ENCODE measurements at places on chromosomes 5 and 9.
A peak's percentile ranks its signal among the peaks of the same experiment; 100 is the strongest.

GRCh38 chr5:57855831-57856230, 373.2 kb upstream of the ACTBL2 start:
- no peak for DNase-seq

- no peak for DNase-seq
Observed at GRCh38 chr5:68682400-68683160, 411.2 kb upstream of the SLC30A5 start.

DNA sequence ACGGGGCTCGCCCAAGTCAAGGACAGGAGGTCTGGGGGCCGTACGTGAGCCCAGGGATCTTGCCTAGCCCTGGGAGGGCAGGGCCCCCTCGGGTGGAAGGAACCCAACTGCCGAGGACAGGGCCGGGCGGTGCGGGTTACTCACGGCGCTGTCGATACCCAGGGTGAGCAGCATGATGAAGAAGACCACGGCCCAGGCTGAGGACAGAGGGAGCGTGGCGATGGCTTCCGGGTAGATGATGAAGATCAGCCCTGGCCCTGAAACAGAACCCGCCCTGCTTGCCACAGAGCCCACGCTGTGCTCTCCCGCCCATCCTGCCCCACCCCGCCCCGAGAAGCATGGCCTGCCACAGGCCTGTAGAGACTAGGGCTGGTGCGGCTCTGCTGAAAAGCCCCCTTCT, 34.1 kb downstream of the SLC6A3 start:
- no peak for DNase-seq

- DNase-seq: no peak
Observed at GRCh38 chr5:90111364-90112032, 298.1 kb downstream of the CETN3 start.

DNA sequence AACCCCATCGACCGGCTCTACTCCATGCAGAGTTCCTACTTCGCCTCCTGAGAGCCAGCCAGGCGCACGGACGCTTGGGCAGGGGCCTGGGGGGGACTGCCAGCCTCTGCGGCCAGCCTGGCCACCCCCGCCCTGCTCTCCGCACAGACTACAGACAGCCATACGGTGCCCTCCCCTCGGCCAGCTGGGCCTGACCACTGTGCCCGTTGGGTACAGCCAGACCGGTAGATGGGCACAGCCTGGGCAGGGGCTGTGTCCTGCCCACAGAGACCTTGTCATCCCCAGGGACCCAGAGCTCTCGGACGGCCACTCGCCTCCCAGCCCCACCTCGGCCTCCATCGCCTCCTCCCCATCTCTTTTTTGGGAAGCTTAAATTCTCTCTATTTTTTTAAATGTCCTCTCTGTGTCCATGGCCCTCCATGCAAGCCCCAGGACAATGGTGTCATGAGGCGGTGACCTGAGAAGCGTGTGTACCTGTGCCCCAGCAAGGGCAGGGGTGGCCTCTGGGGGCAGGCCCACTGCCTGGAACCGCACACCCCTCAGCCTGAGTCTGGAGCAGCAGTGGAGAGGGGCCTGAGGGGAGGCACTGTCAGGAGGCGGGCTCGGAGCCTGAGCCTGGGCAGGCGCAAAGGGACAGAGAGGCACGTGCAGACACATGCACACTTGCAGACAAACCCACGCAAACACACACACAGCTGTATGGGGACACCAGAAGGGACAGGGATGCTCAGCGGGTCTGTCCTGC, 82.8 kb downstream of the LMX1B start:
- DNase-seq: no peak

GRCh38 chr5:177220576-177220975, 82.9 kb downstream of the RAB24 start:
- DNase-seq: no peak

- DNase-seq: no peak
Observed at GRCh38 chr5:14082523-14082922, 60.6 kb upstream of the TRIO start.

GRCh38 chr9:108377881-108378280, 477.9 kb downstream of the ACTL7B start:
- DNase-seq: no peak

- DNase-seq: peak; percentile 12
Observed at GRCh38 chr9:19408316-19408692, 505 bp upstream of the ACER2 start.

- no peak for DNase-seq
Observed at GRCh38 chr5:131252824-131253171, 11.1 kb upstream of the CDC42SE2 start.

DNA sequence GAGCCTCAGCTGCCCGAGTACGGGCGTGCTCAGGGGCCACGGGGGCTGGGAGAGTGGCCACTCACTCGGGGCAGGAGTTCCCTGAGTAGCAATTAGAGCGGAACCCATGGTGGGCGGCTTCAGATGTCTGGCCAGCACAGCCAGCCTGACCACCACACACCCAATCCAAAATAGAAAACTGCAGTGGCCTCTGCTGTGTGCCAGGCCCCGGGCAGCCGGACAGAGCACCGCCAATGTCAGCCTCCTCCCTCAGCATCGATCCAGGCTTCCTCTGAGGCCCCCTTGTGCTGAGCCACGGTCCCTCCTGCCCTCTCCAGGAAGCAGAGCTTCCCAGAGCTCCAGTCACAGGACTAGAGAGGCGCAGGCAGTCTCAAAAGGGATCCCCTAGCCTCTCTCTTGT, 2.7 kb downstream of the ADAMTS2 start:
- DNase-seq: peak; percentile 51

GRCh38 chr5:158590746-158591300, 508.9 kb downstream of the EBF1 start:
- no peak for DNase-seq

DNA sequence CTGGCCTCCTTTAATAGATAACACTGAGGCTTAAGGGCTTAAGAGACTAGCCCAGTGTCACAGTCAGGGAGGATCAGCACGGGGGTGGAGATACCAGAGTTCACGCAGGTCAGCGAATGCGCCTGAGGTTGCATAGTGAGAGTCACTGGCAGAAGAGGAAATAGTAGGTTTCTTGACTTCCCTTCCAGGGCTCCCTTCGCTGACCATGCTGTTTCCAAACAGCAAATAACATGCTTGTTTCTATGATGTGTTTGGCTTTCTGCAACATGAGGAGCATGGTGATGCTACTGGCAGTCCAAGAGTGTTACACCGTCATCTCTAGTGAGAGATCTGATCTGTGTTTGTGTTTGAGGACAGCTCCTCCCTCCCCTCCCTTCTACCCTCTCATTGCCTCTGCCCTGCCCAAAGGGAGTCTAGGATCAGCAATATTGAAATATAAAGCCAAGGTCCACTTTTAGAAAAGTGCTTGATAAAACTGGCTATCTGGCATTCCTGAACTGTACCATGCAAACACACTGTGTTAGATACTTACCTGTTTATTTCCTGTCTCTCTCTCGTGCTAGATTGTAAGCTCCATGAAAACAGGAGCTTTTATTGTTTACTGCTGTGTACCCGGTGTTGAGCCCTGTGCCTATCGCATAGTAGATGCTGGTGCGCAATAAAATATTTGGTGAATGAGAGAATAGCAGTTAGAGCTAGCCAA, 12.3 kb downstream of the TLE4 start:
- no peak for DNase-seq

- DNase-seq: no peak
Observed at GRCh38 chr9:36935768-36936497, 98.1 kb downstream of the PAX5 start.

GRCh38 chr5:82624062-82624461, 345.9 kb upstream of the RPS23 start:
- DNase-seq: no peak

DNA sequence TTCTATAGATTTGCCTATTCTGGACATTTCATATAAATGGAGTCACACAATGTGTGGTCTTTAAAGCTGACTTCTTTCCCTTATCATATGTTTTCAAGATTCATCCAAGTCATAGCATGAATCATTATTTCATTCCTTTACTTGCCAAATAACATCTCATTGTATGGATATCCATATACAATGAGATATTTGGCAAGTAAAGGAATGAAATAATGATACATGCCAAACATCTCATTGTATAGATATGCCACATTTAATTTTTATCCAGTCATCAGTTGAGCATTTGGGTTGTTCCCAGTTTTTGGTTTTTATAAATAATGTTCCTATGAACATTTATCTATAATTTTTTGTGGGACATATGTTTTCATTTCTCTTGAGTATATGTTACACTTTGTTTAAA, 20.5 kb upstream of the OR2K2 start:
- no peak for DNase-seq

- DNase-seq: peak; percentile 32
Observed at GRCh38 chr5:92401492-92401891, 1018.4 kb upstream of the ARRDC3 start.

DNA sequence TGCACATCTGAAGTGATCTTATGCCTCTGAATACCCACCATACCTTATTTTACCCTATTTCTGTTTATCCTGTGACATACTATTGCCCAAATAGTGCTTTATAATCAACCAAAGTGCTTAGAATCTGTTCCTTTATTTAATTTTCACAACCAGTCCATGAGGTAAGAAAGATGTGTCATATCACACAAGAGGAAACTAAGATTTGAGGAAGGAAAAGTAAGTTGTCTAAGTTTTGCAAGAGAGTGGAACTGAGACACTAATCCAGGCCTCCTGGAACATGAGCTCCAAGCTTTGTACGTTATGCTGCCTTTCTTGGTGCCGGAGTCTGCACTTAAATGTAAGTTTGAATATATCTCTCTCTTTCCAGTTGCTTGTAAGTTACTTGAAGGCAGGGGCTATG, 17.2 kb downstream of the KDM3B start:
- no peak for DNase-seq

DNA sequence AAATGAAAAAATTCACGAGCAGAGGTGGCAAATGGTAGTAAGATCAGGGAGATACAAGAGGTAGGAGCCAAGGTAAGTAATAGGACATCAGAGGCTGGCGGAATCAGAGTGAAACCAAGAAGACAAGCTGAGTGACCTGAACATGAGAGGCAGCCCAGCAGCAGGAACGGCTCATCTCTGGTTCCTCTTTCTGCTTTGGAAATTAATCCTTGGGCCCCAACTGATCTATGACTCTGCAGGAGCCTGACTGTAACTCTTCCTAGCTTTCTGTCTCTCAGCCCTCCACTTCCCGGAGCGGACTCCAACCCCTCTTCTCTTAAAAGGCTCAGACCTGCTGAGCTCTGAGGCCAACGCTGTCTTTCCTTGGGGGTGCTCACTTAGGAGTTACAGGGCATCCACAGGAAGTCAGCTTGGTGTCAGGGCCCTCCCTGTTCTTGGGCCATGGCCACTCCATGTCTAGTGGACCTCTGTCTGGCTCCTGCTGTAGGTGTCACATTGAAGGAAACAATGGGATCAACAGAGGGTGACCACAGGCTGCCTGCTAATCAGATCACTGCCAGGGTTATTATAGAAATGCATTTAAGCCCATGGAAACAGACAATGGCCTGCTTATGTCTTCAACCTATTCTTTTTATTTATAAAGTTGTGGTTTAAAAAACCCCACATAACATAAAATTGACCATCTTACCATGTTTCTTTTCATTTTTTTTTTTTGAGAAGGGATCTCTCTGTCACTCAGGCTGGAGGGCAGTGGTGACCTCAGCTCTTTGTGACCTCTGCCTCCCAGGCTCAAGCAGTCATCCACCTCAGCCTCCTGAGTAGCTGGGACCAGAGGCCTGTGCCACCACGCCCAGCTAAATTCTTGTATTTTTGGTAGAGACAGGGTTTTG, 22.5 kb upstream of the SHB start:
- DNase-seq: peak; percentile 46

DNA sequence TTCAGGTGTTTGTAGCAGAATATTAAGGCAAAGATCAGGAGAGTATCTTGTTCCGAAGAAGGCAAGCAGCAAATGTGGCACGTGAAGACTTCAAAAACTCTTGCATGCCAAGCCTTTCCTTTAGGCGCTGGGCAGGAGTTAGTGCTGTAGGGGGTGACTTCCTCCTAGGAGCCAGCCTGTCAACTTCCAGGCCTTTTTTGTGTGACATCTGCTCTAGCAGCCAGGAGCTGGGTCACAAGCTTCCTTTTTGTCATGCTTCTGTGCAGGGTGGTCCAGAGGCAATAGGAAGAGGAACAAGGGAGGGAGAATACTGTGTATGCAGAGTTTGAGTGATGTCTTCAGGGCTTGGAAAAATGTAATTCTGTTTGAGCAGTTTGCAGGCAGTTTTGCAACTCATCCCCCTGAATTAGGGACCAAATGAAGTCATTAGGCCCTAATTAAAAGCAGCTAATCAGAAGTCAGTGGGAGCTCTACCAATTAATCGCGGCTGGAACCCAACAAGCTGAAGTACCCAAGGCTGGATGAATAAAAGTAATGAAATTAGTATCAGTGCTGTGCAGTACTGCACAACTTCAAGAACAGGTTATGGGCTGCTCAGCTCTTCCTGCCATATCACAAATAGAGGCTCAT, 53.5 kb downstream of the TLR4 start:
- DNase-seq: no peak

DNA sequence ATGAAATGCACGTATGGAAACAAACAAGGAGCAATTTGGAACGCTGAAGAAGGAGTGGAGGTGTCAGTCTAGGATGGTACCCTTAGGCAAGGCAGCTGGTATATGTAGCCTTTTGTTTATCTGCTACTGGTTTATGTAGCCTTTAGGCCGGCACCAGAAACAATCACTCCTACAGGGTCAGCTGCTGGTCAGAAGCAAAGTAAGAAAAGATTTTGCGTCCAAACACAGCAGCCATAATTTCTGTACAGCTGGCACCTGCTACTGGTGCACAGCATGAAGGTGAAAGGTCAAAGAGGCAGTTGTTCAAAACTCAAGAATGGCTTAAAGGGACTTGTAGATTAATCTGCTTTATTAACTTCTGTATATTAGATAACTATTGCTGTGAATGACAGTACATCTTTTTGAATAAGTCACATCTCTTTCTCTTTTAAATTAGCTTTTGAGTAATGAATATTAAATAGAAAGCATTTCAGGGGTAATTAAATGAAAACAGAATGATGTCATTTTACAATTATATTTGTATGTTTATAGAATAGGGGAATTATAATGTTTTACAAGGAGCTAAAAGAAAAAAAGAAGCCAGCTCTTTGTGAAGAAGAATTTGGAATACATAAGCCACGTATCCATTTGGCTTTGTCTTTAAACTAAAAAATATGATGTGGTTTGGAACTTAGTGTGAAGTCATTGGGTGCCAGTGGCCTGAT, 33.1 kb upstream of the TLX3 start:
- peak; percentile 6 for DNase-seq

DNA sequence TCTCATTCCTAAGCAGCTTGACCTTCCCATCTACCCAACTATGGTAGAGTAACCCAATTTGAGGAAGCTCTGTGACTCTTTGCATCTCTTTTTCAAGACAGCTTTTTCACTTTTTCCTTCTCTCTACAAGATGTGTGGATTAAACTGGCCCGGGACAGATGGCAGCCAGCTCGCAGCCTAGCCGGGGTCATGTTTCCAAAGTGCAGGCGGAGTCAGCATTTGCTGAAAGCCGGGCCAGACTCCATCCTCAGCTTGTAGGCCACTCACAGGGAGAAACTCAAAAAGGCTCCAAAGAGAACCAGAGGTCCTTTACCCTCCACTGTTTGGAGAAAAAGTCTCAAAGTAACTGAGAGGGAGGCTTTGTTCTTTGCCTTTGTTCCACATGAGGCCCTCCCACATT, 286.8 kb upstream of the PANK3 start:
- DNase-seq: no peak

- DNase-seq: no peak
Observed at GRCh38 chr9:111975709-111976108, 79.1 kb downstream of the UGCG start.

- no peak for DNase-seq
Observed at GRCh38 chr5:78562714-78563330, 85.8 kb downstream of the LHFPL2 start.
